ENCODE measurements at places on chromosomes 12 and 14.

DNA sequence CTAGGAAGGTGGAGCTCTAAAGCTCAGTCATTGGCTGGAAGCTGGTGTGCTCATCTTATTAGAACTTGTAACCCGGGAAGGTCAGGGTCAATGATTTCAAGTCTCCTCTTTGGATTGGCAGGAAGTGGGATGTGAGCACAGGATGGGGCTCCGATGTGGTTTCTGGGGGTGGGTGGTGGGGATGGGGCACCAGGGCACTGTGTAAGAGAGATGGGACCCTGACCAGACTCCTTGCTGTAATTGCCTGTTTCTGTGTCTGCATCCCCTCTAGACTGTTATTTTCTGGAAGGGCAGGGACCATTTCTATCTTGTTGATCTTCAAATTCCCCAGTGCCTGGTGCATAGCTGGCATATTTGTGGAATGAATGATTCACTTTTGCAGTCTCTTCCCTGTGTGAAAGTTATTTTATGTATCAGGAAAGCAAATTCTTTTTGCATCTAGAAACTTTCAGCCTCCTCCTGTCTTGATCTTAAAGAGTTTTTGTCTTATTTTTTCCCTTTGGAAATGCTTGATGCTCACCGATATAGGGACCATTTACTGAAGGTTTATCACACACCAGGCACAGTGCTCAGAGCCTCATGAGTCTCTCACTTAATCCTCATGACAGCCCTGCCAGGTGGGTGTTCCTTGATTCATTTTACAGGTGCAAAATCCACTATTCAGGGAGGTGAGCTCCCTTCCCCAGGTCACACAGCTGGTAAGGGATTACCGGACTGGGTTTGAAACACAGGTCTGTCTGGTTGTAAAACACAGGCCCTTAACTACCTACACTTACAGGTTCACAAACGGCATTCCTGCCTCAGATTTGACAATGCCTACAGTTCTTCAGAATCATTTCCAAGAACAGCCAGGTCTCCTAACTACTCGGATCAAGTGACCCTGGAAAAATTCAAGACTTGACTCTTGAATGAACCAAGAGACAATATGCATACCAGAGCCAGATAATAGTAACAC, 86.9 kb upstream of the IGF1 start:
- peak; percentile 61 for DNase-seq

GRCh38 chr14:95611293-95611880, 74.8 kb upstream of the TCL1B start:
- no peak for DNase-seq

GRCh38 chr14:42734041-42734440, 1127.4 kb downstream of the LRFN5 start:
- DNase-seq, result no peak

DNA sequence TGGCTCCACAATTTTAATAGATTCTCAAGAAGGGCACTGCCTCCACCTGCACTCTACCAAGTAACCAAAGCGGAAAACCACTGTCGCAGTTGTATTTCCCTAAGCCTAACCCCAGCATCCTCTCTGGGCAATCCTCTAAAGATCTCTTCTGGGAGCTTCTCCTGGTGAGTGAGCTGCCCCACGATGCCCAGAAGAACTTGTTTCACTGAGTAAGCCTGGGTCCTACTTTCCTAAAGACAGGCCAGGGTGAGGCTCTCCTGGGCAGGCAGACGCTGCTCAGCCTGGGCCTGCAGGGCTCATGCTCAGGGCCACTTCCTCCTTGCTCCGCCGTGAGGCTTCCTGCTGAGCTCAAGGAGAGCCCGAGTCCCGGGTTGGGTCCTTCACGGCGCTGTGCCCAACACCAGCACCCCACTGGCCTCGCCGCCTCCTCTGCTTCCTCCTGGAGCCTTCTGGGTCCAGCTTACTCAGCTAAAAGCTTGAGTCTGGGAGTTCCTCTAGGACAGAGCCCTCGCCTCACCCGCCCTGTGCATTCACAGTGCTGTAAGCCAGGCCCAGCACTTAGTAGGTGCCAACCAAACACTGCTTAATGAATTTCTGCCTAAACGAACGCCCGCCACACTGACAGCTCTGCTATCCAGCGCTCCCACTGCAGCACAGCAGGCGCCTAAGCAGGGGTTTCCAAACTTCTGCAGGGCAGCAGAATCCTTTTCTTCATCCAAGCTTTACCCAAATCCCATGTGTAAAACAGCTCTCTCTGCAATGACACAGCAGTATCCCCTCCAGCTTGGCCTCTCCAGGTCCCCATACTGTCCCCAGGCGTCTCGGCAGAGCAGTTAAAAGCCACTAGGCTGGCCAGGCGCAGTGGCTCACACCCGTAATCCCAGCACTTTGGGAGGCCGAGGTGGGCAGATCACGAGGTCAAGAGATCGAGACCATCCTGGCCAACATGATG, 5.7 kb downstream of the RAB35 start:
- DNase-seq, result no peak

GRCh38 chr12:100674036-100674888, 100.8 kb downstream of the GAS2L3 start:
- no peak for DNase-seq

DNA sequence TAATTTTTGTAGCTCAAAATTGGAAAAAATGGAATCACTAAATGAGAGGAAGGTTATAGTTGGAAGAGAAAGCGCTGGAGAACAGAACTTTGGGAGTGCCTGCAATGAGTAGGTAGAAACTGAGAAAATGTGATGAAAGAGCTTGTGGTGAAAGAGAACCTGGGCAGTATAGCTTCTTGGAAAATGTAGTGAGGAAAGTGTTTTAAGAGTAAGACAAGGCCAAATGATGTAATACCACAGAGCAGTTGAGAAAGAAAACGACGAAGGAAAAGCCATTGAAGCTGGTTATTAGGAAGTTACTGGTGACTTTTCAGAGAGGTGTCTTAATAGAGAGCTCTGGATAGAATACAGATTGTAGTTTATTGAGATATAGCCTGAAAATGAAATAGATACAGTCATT, 255.3 kb downstream of the AEBP2 start:
- DNase-seq, result no peak
